ENCODE measurements at places on chromosomes 1 and 21. TPM values are rescaled to one million over a fixed set of nuclear protein-coding genes. Genes with fewer than 3 reads are reported as not detected.

DNA sequence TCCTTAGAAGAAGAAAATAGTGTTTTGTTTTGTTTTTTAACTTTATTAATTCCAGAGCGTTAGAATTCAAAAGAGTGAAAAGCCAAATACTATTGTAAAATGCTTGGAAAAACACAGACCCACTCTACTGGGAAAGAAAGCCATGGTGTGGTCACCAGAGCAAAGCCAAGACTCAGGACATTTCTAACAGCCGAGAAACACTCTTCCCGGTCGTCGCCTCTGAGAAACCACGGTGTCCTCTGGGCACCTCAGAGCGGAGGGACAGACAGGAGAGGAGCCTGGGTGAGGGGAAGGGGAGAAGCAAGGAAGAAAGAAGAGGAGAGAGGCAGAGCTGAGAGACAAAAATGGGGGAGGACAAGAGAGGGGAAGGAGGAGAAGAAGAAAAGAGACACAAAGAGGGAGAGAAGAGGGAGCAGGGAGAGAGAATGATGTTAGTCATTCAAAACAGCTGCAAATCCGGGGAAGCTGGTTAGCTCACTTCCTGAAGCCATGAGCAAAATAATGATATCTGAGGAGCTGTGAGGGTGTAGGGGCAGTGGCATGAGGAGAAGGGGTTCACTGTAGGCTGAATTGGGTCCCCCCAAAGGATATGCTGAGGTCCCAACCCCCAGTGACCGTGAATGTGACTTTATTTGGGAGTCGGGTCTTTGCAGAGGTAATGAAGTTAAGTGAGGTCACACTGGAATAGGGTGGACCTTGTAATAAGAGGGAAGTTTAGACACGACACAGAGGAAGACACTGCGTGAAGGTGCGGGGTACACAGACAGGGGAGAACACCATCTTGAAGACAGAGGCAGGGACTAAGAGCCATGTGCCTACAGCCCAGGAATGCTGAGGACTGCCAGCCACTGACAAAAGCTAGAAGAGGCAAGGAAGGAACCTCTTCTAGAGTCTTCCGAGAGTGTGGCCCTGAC is 58.2 kb upstream of the DMRTB1 start:
- H3K4me3 ChIP-seq, result no peak overlapping the region
- no peaks in the 10 kb centered on the region for H3K4me1 ChIP-seq
- H3K27me3 ChIP-seq, result no peaks in the 10 kb centered on the region
- no peak overlapping the region for H3K27ac ChIP-seq
- no peaks in the 10 kb centered on the region for H3K36me3 ChIP-seq
- DNase-seq, result no peak

DNA sequence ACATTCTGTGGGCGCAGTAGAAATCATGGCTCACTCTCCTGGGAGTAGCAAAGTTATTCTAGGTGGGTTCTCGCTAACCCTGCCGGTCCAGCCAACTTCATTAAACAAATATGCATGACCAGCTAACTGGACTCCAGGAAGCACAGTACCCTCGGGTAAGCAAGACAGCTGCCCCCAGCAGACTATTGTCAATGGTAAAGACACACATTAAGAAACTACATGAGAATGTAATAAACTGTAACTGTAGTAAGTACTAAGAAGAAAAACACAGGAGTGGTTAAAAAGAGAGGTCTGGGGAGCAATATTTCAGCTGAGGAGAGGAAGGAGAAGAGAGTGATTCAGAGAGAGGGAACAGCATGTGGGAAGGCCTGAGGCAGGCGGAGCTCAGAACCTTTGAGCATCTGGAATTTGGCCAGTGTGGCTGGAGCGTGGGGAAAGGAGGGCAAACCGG is 7.4 kb downstream of the SLC2A5 start:
- no peaks in the 10 kb centered on the region for H3K27me3 ChIP-seq
- H3K4me3 ChIP-seq, result no peak overlapping the region
- no peak for DNase-seq
- H3K27ac ChIP-seq, result no peak overlapping the region
- H3K4me1 ChIP-seq, result no peaks in the 10 kb centered on the region

DNA sequence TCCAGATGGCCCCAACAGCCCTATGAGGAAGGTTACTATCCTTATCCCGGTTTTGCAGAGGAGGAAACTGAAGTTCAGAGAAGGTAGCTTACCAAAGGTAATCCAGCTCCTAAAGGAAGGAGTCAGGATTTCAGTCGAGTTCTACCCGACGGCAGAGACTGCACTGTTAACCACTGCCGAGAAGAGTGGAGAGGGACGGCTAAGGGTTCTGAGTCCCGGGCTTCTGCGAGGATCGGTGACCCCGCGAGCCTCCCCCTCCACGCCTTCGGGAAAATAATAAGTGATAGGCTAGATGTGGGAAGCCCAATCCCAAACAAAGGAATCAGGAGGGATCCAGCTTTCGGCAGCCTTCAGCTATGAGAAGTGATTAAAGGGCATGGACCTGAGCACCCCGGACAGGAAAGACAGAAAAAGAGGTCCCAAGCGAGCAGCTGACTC is 587 bp downstream of the TMEM53 start:
- no peaks in the 10 kb centered on the region for H3K36me3 ChIP-seq
- H3K27me3 ChIP-seq, result no peaks in the 10 kb centered on the region
- no peak for DNase-seq
- peak overlapping the region; percentile 94 for H3K27ac ChIP-seq
- H3K4me1 ChIP-seq, result peaks cover 4% of the 10 kb centered on the region

DNA sequence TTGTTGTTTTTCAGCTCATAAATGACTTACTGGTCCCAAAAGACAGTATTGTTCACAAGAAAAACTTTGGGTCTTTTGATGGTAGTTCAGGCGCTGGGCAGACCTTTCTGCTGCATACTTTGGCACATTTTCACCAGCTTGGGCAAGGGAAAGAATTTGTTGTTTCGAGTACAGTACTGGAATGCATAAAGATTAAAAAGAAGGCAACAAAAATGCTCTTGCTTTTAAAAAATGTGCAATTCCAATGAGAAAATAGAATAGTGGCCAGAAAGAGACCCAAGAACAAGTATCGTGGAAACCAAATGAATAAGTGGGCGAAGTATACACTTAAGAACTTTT is 56.0 kb downstream of the CLIC6 start:
- H3K4me1 ChIP-seq, result no peaks in the 10 kb centered on the region
- H3K27ac ChIP-seq, result no peak overlapping the region
- peaks cover 23% of the 10 kb centered on the region for H3K27me3 ChIP-seq
- no peak overlapping the region for H3K4me3 ChIP-seq

DNA sequence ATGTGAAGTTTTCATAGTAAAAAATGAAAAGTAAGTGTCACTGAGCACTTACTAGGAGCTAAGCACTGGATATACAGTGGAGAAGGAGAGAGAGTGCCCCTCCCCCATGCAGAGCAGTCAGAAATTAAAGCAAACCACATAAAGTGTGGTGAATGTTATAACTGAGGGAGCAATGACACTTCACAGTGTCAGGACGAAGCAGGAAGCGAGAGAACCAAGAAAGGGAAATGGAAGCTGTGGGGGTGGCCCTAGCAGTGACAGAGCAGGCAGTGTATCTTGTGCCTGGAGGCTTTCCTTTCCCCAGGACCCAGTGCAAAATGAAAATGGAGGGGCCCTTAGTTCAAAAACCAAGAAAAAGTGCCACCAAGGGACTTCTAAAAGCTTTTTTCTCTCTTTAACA is 21.5 kb upstream of the RCAN3 start:
- DNase-seq, result peak; percentile 59
- H3K27ac ChIP-seq, result peak overlapping the region; percentile 87
- H3K36me3 ChIP-seq, result no peaks in the 10 kb centered on the region

- H3K4me3 ChIP-seq, result no peak overlapping the region
- peaks cover 2% of the 10 kb centered on the region for H3K36me3 ChIP-seq
- peaks cover 53% of the 10 kb centered on the region for H3K27me3 ChIP-seq
- H3K4me1 ChIP-seq, result peaks cover 2% of the 10 kb centered on the region
- H3K27ac ChIP-seq, result no peak overlapping the region
Measured at GRCh38 chr1:209895709-209896108, 42.3 kb upstream of the SYT14 start.

DNA sequence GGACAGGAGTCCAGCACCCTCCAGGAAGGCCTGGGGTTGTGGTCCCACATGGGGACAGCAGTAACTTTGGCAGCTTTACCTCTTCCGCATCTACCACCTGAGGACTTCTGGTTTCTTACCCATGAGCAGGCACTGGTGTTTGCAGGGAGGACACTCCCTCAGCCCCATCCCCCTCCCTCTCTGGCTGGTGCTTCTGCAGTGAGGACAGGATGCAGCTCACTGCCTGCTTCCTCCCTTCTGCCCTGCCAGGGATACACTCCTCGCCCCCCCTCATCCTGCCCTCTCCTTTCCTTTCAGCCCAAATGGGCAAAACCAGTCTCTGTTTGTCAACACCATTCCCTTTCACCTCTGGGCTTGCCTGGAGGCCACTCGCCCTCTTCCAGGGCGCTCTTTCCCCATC is 62.4 kb downstream of the KIRREL1 start:
- no peak for DNase-seq
- H3K4me1 ChIP-seq, result no peaks in the 10 kb centered on the region
- H3K27me3 ChIP-seq, result peaks cover 9% of the 10 kb centered on the region

GRCh38 chr1:82515650-82516049 is 714.9 kb downstream of the ADGRL2 start:
- no peaks in the 10 kb centered on the region for H3K27me3 ChIP-seq
- no peaks in the 10 kb centered on the region for H3K4me1 ChIP-seq
- DNase-seq, result no peak
- H3K27ac ChIP-seq, result no peak overlapping the region
- H3K4me3 ChIP-seq, result no peak overlapping the region
- no peaks in the 10 kb centered on the region for H3K36me3 ChIP-seq

- no peaks in the 10 kb centered on the region for H3K4me1 ChIP-seq
- no peak for DNase-seq
- no peak overlapping the region for H3K4me3 ChIP-seq
- no peak overlapping the region for H3K27ac ChIP-seq
- H3K36me3 ChIP-seq, result no peaks in the 10 kb centered on the region
Measured at GRCh38 chr1:96872757-96873156, 151.2 kb downstream of the PTBP2 start.

S100A7 gene
- not detected for polyA plus RNA-seq

GNG12 gene
- not detected for polyA plus RNA-seq

AGT gene
- not detected for polyA plus RNA-seq

LAX1 gene
- polyA plus RNA-seq, result 29.2 TPM

Data from naive thymus-derived CD8-positive, alpha-beta T cell (primary cell).